ENCODE measurements at places on chromosomes 5 and 9.

DNA sequence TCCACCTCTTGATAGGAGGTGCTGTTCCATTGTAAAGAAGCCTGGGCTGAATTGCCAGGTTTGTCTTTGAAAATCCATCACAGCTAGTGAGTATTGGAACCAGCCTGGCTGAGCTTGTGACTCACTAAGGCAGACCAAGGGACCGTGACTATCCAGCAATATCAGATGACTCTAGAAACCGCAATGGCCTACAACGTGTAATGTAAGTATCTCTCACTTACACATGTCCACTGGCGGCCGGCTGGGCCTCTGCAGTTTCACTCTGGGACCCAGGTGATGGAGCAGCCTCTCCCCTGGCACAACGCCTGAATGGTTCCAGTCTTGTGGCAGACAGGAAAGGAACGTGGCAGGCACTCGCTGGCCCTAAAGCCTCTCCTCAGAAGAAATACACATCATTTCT lies 3.1 kb upstream of the HRH2 start:
- no peak overlapping the region for H3K27ac ChIP-seq
- peaks cover 18% of the 10 kb centered on the region for H3K4me1 ChIP-seq
- H3K27me3 ChIP-seq: no peaks in the 10 kb centered on the region
- H3K36me3 ChIP-seq: no peaks in the 10 kb centered on the region
- no peak overlapping the region for H3K4me3 ChIP-seq
- no peak for DNase-seq

GRCh38 chr5:149931992-149932436 lies 12.6 kb downstream of the PDE6A start:
- H3K4me3 ChIP-seq: no peak overlapping the region
- no peak for DNase-seq
- no peak overlapping the region for H3K27ac ChIP-seq

DNA sequence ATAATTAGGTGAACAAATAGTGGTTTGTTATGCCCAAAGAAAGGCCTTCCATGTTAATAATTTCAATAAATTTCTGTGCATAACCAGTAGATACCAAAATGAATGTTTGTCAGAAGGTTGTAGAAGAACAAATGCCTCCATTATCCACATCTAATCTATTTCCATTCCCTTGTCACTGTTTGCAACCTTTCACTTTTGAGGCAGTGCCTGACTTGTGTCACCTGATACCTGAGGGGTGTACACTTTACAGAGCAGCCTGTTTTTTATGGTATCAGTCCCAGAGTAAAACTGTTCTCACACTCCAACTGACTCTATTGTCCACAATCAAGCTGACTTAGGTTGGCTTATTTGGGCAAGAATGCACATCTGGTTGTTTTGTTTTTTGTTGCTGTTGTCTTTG lies 40.1 kb downstream of the FREM1 start:
- no peak for DNase-seq
- no peak overlapping the region for H3K4me3 ChIP-seq
- H3K27me3 ChIP-seq: no peaks in the 10 kb centered on the region
- H3K4me1 ChIP-seq: no peaks in the 10 kb centered on the region

- DNase-seq: no peak
- no peaks in the 10 kb centered on the region for H3K4me1 ChIP-seq
- H3K27me3 ChIP-seq: no peaks in the 10 kb centered on the region
- H3K36me3 ChIP-seq: no peaks in the 10 kb centered on the region
- H3K27ac ChIP-seq: no peak overlapping the region
- H3K4me3 ChIP-seq: no peak overlapping the region
These were observed 34.2 kb downstream of the THBS4 start for GRCh38 chr5:80069251-80069800.

- no peak for DNase-seq
- H3K36me3 ChIP-seq: peaks cover 13% of the 10 kb centered on the region
- no peak overlapping the region for H3K27ac ChIP-seq
- H3K4me3 ChIP-seq: no peak overlapping the region
These were observed 115.4 kb downstream of the OXCT1 start for GRCh38 chr5:41754857-41755256.

DNA sequence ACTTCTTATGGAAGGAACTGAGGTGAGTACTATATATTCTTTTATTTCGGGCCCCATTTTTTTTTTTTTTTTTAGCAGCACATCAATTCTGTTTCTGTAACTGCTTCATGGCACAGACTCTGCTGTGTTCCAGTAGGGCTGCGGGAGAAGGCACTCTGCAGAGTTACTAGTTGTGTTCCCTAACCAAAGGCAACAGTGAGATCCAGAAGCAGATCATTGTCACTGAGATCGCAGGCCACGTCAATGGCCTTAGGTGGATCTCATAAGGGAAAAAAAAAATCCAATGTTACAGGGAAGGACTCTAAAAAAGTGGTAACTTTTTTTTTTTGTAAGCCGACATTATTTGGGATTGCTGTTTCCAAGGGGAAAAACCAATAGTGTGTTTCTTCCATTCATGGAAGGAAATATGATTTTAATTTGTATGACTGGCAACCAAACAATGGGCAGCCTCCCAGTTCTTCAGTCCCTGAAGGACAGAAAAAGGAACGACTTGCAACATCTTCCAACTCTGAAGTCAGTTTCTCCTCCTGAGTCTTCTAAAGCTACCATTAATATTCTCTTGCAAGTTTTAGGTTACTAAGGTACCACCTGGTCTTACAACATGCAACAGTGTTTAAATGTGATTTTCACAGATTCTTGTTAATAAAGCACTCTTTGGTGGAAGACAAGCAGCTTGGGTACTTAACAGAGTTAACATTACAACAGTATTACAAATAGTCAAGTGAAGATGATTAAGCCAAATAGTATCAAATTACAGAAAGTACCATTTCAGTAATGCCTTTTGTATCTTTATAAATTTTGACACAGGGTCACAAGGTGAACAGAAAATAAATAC lies 52.8 kb downstream of the HABP4 start:
- no peaks in the 10 kb centered on the region for H3K36me3 ChIP-seq
- H3K27ac ChIP-seq: no peak overlapping the region
- H3K27me3 ChIP-seq: no peaks in the 10 kb centered on the region
- H3K4me3 ChIP-seq: no peak overlapping the region

DNA sequence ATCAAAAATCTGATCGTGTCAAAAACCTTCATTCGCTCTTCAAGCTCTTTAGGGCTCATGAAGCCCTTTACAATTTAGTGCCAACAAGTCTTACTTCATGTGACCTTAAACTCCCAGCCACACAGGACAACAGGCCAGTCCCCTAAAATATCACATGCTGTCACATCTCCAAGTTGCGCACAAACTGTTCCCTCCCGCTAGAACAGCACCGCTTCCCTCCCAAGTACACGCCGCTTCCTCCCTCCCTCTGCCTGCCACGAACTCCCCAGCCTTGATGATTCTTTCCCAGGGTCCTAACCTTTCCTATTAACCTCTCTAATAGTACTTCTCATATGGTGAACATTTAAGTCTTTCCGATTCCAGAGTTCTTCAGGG lies 91.2 kb downstream of the TLE1 start:
- H3K27me3 ChIP-seq: no peaks in the 10 kb centered on the region
- H3K4me1 ChIP-seq: peaks cover 24% of the 10 kb centered on the region
- H3K27ac ChIP-seq: peak overlapping the region; percentile 53
- H3K36me3 ChIP-seq: no peaks in the 10 kb centered on the region
- DNase-seq: no peak

GRCh38 chr5:80156156-80156555 lies 99.7 kb downstream of the SERINC5 start:
- no peak overlapping the region for H3K4me3 ChIP-seq
- no peak overlapping the region for H3K27ac ChIP-seq
- peaks cover 7% of the 10 kb centered on the region for H3K36me3 ChIP-seq
- peak; percentile 9 for DNase-seq
- H3K27me3 ChIP-seq: no peaks in the 10 kb centered on the region

GRCh38 chr9:129223551-129224208 lies 45.6 kb upstream of the IER5L start:
- DNase-seq: no peak
- H3K27me3 ChIP-seq: no peaks in the 10 kb centered on the region
- H3K4me3 ChIP-seq: no peak overlapping the region
- H3K36me3 ChIP-seq: no peaks in the 10 kb centered on the region
- no peaks in the 10 kb centered on the region for H3K4me1 ChIP-seq

DNA sequence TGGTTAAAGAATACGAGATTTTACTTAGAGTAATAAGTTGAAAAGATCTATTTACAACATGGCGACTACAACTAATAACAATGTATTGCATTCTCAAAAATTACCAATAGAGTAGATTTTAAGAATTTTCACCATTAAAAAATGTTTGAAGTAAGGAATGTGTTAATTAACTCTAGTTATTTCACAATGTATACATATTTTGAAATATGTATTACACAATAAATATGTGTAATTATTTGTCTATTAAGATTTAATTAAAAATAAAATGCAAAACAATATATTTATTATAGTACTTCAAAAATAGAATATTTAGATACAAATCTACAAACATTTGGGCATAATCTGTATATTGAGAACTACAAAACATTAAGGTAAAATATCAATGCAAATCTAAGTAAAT lies 1326.3 kb upstream of the CDH6 start:
- DNase-seq: no peak
- H3K27ac ChIP-seq: no peak overlapping the region
- H3K27me3 ChIP-seq: no peaks in the 10 kb centered on the region
- no peak overlapping the region for H3K4me3 ChIP-seq

- no peak overlapping the region for H3K4me3 ChIP-seq
- H3K36me3 ChIP-seq: no peaks in the 10 kb centered on the region
- H3K27me3 ChIP-seq: no peaks in the 10 kb centered on the region
- no peaks in the 10 kb centered on the region for H3K4me1 ChIP-seq
- H3K27ac ChIP-seq: no peak overlapping the region
These were observed 1720.6 kb upstream of the WWC1 start for GRCh38 chr5:166570865-166571264.

GRCh38 chr5:81393783-81394718 lies at the start of gene ACOT12:
Gene ACOT12, minus strand, starts transcription at chr5:81394134. Its CDS starts 20 bp downstream, at chr5:81394114.
- H3K36me3 ChIP-seq: no peaks in the 10 kb centered on the region
- peaks cover 10% of the 10 kb centered on the region for H3K27me3 ChIP-seq
- H3K27ac ChIP-seq: no peak within 1 kb of the TSS
- H3K4me1 ChIP-seq: no peaks in the 10 kb centered on the region
- H3K4me3 ChIP-seq: peak within 1 kb of the TSS; percentile 33

DNA sequence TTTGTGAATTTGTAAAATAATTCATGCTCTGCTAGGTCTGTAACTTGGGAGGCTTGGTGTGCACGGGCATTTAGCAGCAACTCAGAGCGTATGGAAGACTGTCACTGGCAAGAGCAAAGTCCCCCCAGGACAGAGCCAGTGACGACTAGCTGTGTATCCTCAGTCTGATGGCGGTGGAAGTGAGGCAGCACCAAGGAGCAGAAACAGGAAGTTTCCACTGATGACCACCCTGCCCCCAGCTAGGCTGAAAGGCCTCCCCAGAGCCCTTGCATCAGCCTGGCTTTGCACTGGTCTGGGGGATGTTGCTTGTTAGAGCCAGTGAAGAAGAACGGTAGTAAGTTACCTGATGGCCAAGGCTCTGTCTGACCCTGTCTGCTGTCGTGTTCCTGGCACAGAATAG lies 66.8 kb upstream of the ABL1 start:
- no peak for DNase-seq
- H3K36me3 ChIP-seq: no peaks in the 10 kb centered on the region
- no peaks in the 10 kb centered on the region for H3K27me3 ChIP-seq
- H3K27ac ChIP-seq: no peak overlapping the region

GRCh38 chr5:35442885-35443639 lies 174.6 kb upstream of the SPEF2 start:
- H3K36me3 ChIP-seq: no peaks in the 10 kb centered on the region
- no peaks in the 10 kb centered on the region for H3K27me3 ChIP-seq
- H3K4me1 ChIP-seq: no peaks in the 10 kb centered on the region
- DNase-seq: no peak

DNA sequence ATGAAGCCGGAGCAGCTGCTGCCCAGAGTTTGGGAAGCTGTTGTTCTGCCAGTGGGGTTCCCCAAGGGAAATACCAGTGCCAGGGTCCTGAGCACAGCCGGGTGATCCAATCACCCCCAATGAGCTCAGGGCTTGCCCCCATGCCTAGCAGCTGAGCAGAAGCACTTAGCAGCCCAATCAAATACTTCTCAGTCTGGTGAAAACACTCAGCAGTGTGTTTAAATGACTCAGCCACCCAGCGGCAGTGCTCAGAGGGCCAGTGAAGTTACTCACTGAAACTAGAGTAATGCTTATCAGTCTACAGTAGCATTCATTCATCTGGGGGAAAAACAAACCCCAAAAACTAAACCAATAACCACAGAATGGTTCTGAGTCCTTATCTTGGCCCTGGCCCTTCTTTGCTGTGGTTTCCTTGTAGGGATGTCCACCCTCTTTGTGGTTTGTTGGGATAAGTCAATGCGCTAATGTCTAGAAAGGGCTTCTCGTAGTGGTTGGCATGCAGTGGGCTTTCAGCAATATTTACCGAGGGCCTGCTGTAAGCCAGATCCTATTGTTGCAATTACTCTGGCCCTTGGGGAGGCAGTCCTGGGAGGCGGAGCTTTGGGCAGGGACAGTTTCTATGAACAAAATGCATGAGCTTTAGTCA lies 43.1 kb downstream of the LHX2 start:
- H3K36me3 ChIP-seq: no peaks in the 10 kb centered on the region
- H3K27me3 ChIP-seq: no peaks in the 10 kb centered on the region
- H3K27ac ChIP-seq: no peak overlapping the region
- no peak overlapping the region for H3K4me3 ChIP-seq

DNA sequence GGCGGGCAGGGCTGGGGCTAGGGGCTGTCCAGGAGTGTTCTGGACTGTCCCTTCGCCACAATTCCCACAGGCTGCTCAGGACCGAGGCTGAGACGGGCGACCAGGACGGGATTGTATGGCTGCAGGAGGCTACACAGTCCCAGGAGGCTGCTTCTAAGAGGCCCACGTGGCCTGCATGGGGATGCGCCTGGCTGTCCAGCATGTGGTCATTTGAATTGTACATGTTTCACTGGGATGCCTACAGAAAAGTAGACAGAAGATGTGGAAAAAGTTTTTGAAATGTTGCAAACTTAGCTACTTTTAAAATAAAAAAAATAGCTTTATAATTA lies 32.6 kb upstream of the SPTLC1 start:
- no peaks in the 10 kb centered on the region for H3K27me3 ChIP-seq
- H3K27ac ChIP-seq: peak overlapping the region; percentile 58
- no peak for DNase-seq
- no peak overlapping the region for H3K4me3 ChIP-seq

DNA sequence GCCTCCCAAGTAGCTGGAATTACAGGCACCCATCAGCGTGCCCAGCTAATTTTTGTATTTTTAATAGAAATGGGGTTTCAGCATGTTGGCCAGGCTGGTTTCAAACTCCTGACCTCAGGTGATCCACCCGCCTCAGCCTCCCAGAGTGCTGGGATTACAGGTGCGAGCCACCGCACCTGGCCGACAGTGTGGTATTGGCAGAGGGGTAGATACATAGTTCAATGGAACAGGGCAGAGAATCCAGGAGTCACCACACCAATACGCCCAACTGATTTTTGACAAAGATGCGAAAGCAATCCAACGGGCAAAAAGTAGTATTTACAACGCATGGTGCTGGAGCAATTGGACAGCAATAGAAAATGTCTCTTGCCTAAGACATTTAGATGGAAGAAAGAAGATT lies 164.0 kb upstream of the PPP1R26 start:
- H3K36me3 ChIP-seq: no peaks in the 10 kb centered on the region
- H3K4me1 ChIP-seq: no peaks in the 10 kb centered on the region

Data from right atrium auricular region (tissue), 2 donors.